Stimulated activated CD8-positive, alpha-beta memory T cell treated with anti-CD3 and anti-CD28 coated beads, Interleukin-4, amount 100 ng/mL, for 1 hour (primary cell): ENCODE measurements at places on chromosomes 1 and 21.

DNA sequence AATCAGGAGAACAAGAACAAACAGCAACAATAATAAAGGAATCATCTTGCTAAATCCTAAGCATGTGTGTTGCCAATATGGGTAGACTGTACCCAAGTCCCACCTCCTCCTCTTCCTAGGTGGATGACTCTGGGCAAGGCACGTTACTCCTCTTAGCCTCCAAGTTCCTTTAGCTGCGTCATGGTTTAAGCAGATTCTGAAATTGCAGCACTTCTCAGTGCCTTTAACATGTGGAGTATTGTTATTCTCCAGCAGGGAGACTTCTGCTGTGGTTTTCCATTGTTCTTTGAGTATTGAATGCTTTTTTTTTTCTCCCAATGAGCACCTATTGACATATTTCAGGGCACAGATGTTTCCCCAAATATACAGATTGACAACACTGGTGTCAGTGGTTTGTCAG is 15.5 kb downstream of the ARHGEF10L start:
- no peak for DNase-seq

DNA sequence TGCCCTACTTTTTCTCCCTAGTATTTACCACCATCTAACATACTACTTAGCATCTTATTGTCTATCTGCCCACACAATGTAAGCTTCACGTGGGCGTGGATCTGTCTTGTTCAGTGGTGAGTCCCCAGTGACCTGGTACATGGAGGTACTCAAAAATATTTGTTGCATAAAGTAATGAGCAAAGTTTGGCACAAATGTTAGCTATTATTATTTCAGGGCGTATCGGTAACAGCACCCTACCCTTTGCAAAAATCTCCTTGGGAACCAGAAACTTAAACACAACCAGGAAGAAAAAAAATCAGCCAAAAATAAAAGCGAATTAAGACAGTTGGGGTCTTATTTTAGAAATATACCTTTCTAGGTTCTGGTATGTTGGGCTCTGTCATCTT is 454 bp upstream of the NENF start:
- no peak for DNase-seq

GRCh38 chr21:46410516-46410915 is 48.2 kb upstream of the DIP2A start:
- no peak for DNase-seq

DNA sequence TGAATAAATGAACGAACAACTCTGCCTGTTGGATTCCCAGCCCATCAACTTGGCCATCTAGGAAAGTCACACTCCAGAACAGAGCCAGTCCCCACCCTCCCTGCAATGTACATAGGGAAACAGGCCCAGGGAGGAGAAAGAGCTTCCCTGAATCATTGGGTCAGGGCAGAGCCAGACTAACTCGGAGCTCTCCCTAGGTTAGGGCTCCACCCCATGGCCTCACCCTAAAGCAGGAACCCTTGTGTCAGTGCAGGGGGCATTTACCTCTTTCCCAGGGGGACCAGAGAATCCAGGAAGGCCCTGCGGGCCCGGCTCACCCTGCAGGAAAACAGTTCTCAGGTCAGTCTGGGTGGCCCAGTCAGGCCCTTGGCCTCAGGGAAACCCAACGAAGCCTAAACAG is 11.6 kb downstream of the COL9A2 start:
- DNase-seq: no peak

- DNase-seq: no peak
Measured at GRCh38 chr1:81406292-81406999, 394.3 kb upstream of the ADGRL2 start.

DNA sequence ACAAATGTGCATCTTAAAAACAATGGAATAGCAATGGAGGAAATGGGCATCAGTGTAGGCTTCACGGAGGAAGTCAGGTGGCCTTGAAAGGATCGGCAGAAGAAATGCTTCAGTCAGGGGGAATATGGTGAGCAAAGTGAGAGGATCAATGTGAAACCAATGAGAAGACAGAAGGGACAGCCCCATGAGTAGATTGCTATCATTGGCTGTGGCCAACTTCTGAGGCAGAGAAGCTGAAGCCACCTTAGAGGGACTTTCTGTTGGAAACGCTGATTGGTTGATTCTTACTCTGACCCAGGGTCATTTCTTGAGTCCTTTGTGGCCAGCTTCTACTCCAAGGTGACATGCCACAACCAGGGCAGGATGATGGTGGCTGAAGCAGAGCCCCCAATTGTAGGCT is 130.7 kb upstream of the ZNF648 start:
- no peak for DNase-seq

GRCh38 chr1:171751221-171751620 is 9.4 kb upstream of the VAMP4 start:
- DNase-seq: no peak

DNA sequence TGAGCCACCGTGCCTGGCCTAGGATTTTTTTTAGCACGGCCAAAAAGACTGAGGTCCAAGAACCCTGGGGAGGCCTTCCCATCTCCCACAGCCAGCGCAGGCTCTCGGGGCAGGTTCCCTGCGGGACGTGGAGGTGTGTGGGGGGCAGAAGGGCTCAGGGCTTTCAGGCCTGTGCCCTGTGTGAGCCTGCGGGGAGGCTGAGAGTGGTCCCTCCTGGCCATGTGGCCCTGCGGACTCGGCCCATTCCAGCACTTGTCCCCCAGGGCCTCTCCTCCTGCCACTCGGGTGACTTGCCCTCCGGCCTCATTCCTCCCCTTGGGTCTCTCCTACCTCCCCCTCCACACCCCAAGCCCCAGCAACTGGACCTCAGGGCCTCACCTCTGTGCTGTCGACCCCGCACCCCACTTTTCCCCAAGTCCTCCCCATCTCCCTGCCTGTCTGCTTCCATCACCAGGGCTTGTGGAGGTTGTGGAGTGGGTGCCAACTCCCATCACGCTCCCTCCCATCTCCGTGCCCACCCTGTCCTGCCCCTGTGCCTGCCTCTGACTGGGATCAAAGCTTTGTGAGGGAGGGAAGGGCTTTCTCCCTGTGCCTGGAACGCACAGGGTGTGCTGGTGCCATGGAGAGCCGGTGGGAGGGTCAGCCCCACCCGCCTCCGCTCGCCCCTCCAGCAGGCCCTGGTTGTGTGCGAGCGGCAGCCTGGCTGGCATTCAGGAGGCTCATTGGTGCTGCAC is 32.2 kb upstream of the DIP2A start:
- DNase-seq: no peak

DNA sequence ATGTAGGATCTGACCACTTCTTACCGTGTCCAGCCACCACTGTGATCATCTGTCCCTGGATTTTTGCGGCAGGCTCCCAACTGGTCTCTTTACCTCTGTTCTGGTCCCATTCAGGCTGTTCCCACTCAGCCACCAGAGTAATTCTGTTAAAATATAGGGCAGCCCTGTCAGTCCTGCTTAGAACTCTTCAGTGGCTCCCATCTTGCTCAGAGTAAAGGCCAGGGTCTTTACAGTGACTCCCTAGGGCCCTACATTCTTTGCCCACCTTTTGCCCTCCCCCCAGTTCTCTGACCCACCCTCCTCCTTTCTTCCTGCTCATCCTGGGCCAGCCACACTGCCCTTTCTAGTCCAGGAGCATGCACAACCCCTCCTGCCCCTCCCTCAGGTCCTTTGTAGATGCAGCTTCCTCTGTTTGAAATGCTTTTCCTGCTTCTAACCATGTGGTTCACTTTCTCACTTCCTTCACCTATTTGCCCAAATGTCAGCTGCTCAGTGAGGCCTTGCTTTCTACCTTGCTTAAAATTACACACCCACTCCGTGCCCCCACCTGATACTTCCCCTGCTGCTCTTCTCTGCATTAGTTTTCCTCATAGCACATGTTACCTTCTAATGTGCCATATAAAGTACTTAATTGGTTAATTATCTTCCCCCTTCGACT is 7.8 kb downstream of the UBIAD1 start:
- no peak for DNase-seq

GRCh38 chr1:119861547-119861946 is 34.8 kb downstream of the ADAM30 start:
- no peak for DNase-seq

GRCh38 chr1:17717594-17718535 is 37.3 kb upstream of the ACTL8 start:
- no peak for DNase-seq

- no peak for DNase-seq
Measured at GRCh38 chr1:204992201-204992997, 50.6 kb upstream of the CNTN2 start.

GRCh38 chr1:32881871-32882850 is 4.1 kb upstream of the HPCA start:
- no peak for DNase-seq

- DNase-seq: no peak
Measured at GRCh38 chr1:96253246-96254035, 468.1 kb upstream of the PTBP2 start.
